Stromal cell of bone marrow (primary cell): ENCODE measurements at places on chromosomes 4 and X.
A peak's percentile ranks its signal among the peaks of the same experiment; 100 is the strongest.

GRCh38 chrX:22922961-22923360, 76.8 kb upstream of the DDX53 start:
- peak; percentile 50 for DNase-seq

GRCh38 chr4:907691-908425, 24.3 kb downstream of the GAK start:
- DNase-seq = no peak

DNA sequence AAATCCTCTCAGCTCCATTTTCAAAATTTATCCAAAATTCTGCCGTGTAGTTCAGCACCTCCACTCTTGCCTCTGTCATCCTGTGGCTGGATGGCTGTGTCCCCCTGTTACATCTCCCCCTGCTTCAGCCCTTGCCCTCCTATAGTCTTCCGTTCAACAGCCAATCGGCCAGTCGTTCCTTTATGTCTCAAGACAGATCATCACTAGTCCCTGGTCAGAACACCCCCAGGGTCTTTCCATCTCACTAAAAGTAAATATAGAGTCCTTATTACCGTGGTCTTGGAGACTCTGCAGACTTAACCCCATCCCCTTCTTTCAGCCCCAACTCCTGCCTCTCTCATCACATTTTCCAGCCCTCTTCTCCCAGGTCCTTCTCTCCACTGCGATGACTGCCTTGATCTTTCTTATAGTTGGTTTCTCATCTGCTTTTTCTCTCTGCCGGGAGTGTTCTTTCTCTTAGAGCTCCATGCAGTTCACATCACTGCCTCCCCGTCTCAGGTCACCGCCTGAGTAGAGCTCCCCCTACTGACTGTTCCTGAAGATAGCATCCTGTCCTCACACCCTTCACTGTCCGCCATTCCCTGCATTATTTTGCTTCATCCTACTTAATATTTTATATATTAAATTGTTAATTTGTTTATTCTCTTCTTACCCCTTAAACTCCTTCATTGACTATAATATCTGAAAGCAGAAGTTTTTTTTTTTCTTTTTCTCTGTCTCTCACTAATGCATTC, 736.9 kb upstream of the MAGEB2 start:
- no peak for DNase-seq

DNA sequence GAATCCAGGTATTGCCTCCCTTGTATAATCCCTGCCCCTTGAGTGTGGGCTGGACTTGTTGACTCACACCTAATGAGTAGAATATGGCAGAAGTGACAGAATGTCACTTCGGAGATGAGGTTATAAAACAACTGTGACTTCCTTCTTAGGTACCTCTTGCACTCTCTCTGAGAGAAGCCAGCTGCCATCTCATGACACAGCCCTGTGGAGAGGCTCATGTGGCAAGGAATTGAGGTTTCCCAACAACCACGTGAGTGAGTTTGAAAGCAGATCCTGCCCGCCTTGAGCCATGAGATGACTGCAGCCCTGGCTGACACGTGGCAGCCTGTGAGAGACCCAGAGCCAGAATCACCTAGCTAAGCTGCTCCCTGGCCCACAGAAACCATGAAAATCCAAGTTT, 13.5 kb downstream of the ASB11 start:
- DNase-seq = peak; percentile 29

DNA sequence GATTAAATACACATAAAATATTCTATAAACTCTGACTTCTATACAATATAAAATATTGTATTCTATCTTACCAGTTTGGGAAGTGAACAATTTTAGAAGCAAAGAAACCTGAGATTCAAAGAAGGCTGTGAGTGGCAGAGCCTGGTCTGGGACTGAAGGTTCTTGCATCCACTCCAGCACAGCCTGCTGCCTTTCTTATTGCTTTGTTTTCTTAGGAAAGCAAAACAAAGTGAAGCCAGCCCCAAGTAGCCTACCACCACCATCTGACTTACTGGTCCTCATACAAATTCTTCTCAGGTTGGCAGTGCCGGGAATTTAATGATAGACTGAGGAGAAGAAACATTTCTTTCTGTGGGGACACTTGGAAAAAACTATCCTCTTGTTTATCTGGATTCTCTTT, 129.7 kb upstream of the SMAD1 start:
- DNase-seq = no peak

- DNase-seq = no peak
Measured at GRCh38 chr4:7213807-7214206, 21.5 kb downstream of the SORCS2 start.

DNA sequence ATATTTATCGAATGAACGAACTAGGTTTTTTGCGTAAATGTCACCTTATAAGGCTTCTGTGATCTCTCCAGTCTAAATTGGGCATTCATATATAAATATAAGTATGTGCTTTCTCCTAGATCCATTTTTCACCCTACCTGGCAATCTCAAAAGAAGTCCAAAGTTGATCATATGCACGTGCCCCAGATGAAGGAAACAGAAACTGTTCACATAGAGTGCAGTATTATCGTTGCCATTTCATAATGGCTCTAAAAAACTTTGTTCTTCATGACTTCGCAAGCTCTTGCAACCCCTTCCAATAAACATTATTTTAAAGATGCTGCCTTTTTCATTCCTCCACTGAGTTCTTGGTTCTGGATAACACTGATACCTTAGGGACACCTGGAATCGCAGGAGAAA, 708 bp downstream of the INTS12 start:
- DNase-seq = no peak

DNA sequence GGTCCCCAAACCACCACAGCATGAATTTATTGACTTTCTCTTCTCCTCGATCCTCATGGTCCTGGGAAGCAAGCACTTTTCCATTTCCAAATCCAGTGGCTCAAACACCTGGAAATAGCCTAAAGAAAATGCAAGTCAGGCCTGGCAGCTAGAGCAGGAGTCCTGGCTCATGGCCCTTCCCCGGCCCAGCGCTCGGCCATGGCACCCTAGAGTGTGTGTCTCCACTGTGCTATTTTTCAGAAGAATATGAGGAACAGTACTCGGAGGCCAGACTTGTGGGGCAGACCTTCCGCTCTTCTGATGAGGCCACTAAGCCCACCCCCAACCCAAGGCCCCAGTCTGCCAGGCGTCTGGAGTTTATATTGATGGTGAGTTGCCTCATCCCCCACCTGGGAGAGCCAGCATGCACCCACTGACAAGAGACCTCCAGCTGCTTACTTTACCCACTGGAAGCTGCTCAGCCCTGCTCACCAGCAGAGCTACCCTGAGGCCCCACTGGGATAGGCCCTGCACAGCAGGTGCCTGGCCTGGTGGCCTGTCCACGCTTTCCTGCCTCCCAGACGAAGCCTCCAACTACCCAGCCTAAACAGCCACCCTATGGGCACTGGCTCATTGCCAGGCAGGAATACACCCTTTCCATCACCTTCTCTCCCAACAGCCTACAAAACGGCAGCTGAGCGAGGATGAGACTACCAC, 2.3 kb upstream of the RTL5 start:
- no peak for DNase-seq

DNA sequence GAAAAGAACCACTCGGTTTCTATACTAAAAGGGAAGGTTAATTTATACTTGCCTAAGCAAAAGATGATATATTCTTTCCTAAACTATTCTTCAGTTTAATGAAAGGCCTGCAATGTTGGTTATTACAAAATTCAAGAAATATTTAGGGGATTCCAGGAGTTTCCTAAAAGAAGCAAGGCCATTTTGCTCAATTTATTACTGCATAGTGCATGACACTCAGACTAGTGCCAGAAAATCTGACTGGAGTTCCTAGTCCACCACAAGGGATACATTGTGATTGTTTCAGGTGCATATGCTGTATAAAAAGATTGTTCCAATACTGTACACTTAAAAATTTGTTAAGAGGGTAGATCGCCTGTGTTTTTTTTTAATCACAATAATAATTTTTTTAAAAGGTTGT, 78.7 kb downstream of the CAPN6 start:
- no peak for DNase-seq

- no peak for DNase-seq
Measured at GRCh38 chrX:116226665-116227484, 56.3 kb downstream of the AGTR2 start.

DNA sequence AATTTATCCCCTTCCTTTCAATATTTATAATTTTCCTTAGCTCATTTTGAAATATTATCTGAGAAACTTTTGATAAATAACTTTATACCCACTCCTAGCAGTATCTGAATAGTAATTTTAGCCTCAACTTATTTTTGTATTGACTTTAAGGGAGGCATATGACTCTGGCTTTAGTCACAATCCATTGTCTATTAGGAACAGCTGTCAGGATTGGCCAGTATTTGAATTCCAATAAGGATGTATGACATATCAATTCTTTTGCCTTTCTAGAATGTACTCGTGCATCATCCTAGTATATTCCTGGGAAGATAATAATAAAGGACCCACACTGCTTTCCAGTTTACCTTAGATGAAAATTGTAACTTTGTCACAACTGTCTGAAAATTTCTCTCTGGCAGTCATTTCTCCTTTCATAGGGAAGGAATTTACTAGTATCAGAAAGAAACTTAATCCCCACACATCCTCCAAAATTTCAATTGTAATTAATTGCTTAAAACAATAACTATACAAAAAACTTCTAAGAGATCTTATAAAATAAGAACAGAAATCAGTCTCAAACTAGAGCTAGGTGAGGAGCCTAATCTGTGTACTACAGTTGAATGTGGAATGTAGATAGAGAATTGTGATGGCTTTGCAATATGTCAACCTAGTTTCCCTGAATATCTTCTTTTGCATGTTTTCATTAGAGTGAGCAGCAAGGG, 121.0 kb upstream of the EPHA5 start:
- DNase-seq = no peak

DNA sequence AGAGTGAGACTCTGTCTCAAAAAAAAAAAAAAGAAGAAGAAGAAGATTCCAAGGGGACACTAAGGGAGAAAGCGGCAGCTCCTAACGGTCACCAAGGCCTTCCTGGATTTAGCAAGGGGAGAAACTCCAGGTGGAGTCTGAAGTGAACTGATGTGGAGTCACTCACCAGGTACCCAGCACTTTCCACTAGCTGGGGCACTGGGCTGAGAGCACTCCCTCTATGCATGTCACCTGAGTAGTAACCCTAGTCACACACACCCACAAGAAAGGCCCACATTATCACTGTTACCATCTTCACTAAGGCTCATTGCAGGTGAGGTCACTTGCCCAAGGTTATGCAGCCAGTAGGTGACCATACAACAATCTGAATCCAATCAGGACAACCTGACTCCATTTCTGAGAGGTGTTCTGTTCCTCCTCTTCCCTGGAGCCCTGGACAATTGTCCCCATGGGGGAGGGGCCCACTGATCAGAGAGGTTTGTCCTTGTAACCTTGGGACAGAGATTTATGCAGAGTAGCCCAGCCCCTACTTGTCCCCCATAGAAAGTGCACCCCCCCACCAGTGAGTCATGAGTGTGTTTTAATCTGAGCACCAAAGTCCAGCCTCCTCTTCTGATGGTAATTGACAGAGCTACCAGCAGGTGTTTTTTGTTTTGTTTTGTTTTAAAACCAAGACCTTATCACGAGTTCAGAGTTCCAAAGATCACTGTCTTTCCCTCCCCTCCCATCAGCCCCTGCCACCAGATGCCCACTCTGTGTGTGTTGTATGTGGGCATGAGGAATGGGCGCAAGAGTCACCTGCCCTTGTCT, 5.9 kb upstream of the SASH3 start:
- DNase-seq = no peak

DNA sequence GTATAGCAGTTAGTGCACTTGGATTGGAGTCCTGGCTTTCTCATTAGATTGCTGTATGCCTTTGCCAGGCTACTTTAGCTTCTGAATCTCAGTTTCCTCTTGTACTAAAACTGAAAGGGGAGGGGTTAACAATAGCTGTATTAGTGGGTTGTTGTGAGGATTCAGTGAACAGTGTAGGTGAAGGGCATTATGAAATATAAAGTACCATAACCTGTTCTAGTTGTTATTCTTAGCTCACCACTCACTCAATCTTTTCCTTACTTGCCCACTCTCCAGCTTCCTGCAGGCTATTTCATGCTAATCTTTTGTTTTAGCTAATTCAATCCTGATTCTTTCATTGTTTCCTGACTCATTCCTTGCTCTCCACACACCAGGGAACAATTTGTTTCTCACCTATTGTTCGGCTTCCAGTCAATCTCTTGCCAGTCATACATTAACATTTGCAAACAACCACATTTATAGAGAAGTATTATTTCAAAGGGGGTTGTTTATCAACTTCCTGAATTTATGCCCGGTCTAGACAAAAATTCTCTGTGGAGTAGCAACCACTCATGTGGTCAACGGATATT, 50.6 kb upstream of the EDA start:
- DNase-seq = no peak

DNA sequence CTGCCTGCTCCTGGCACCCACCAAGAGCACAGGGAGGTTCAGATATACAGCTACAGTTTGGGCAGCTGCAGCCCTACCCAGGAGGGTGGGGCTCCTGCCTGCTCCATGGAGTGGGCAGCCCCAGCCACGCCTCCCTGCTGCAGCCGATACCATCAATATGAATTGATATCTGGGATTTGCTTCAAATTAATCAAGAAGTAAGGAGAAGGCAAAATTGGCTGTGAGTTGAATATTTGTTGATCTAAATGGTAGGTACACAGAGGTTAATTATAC, 31.2 kb upstream of the ZNF280C start:
- DNase-seq = no peak

DNA sequence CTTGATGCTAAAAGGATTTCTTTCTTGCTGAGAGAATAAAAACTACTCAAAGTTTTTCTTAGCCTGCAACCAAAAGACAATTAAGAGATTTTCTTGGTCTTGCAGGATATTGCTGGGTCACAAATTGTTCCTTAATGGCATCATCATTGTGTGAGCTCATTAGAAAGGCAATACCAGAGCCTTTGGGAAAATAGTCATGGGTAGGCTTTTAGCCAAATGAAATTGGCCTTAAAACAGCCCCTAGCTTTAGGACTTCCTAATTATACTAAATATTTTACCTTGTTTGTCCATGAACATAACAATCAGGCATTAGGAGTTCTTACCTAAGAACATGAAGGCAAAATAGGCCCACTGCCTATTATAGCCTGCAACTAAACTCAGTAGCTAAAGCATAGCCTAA, 10.4 kb upstream of the FAM13A start:
- DNase-seq = peak; percentile 13

- DNase-seq = no peak
Measured at GRCh38 chrX:129784371-129784770, 4.6 kb downstream of the SASH3 start.

DNA sequence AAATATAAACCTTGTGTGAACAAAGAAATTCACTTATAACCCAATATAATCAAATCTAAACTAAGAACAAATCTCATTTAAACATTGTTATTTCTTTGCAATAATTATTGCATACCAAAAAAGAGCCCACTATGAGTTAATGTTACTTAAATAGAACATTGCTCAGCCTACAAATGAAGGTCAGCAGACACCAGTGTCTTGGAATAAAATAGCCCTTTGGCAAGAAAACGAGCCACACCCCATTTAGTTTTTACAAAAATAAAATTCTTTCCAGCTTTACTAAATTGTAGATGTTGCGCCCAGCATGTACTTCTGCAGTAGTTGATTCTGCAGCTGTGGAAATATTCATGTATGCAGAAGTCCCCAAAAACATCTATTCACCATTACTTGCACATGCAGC, 12.2 kb downstream of the PLS3 start:
- no peak for DNase-seq

- no peak for DNase-seq
Measured at GRCh38 chr4:37839426-37839825, 12.9 kb downstream of the PGM2 start.
